ACHN (cell line): ENCODE measurements at places on chromosomes 16 and 17.
A peak's percentile ranks its signal among the peaks of the same experiment; 100 is the strongest.

GRCh38 chr16:68147444-68147843 lies 62.3 kb downstream of the NFATC3 start:
- no peak for DNase-seq

DNA sequence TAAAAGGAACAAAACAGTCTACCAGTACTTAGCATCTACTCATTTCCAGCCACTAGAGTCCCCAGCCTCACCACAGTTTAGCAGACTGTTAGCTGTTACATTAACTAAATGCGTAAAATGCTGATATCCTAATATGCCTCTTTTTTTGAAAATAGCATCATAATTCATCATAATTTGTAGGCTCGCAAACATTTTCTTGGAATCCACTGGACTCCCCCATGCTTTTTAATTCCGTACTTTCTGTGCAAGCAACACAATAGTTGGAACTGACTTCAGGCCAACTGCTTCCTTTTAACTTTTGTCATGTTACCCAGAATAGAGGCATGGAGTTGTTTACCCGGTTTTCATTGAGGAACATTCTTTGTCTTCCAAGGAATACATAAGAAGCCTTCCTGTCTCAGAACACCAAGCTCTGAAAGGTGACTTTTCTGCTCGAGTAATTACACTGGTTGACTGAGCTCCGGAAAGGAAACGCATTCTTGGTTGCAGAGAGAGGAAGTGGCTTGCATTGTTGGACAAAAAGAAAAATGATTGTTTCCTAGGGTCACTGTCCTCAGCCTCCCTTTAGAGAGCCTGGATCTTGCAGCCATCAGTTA lies 30.9 kb upstream of the SEC14L1 start:
- DNase-seq: peak; percentile 78

GRCh38 chr17:80732268-80732667 lies 187.6 kb downstream of the RPTOR start:
- DNase-seq: no peak

DNA sequence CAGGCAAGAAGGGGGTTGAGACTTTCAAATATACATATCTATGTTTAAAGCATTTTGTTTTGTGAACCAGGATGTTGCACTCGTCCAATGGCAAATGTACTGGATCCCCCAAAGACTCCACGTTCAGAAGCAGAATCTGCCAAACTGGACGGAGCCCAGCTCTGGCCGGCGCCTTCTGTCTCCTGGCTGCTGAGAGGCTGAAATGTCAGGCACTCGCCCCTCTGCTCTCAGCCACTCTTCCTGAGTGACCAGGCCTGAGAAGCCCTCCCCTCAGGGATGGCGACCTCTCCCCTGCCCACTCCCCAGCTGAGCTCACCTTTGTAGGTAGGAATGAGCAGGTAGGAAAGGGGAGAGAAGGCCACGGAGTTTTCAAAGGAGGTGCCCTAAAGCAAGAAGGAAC lies 187.5 kb upstream of the FOXF1 start:
- DNase-seq: no peak
